A549 treated with AZD2906 at 1 μM for 4 hours (cell line): ENCODE measurements at places on chromosomes 6 and 20. TPM values are rescaled to one million over a fixed set of nuclear protein-coding genes. Genes with fewer than 3 reads are reported as not detected.

Gene KHDC1L
- 0.22 to 0.33 TPM (median 0.26 TPM) in 5 replicates for total RNA-seq

Gene PGM3
- total RNA-seq, result 23.5 to 33.3 TPM (median 26.0 TPM) in 5 replicates

Gene MATN4
- total RNA-seq, result 0.10 to 0.22 TPM (median 0.12 TPM) in 4 of 5 replicates, not detected in the other

Gene PLA2G7
- 0.03 to 0.07 TPM in 2 of 5 replicates, not detected in the others for total RNA-seq

Gene GRM1
- total RNA-seq, result 0.01 to 0.03 TPM (median 0.01 TPM) in 5 replicates

Gene GSTA3
- not detected in 5 replicates for total RNA-seq

Gene CAGE1
- 0.02 to 0.03 TPM in 2 of 5 replicates, not detected in the others for total RNA-seq

Gene RAET1E
- 1.6 to 3.6 TPM (median 2.8 TPM) in 5 replicates for total RNA-seq

Gene LY6G6F
- not detected in 5 replicates for total RNA-seq

Gene CBLN4
- not detected in 5 replicates for total RNA-seq

Gene MMP24
- 26.7 to 31.9 TPM (median 30.4 TPM) in 5 replicates for total RNA-seq

Gene ANGPT4
- 0.02 to 0.04 TPM (median 0.03 TPM) in 4 of 5 replicates, not detected in the other for total RNA-seq

Gene ADGRF4
- 15.2 to 18.7 TPM (median 16.9 TPM) in 5 replicates for total RNA-seq

Gene BPIFB4
- total RNA-seq, result not detected in 5 replicates

Gene CRISP2
- not detected in 5 replicates for total RNA-seq

Gene FAM83D
- 57.5 to 70.7 TPM (median 65.5 TPM) in 5 replicates for total RNA-seq
